ENCODE measurements at places on chromosomes 2 and 18. TPM values are rescaled to one million over a fixed set of nuclear protein-coding genes. Genes with fewer than 3 reads are reported as not detected.

Gene ORC4
- total RNA-seq = 42.3 TPM

Gene CMPK2
- 2.6 TPM for total RNA-seq

Gene CPLX4
- not detected for total RNA-seq

Gene CXCR4
- 3.6 TPM for total RNA-seq

Gene LIMS2
- total RNA-seq = 6.6 TPM

Gene CYP27C1
- total RNA-seq = 0.19 TPM

Gene SLC4A3
- 0.72 TPM for total RNA-seq

Gene GAD1
- total RNA-seq = not detected

Gene CASP8
- 25.5 TPM for total RNA-seq

Gene DNAH7
- total RNA-seq = 0.91 TPM

Gene REEP1
- total RNA-seq = 1.8 TPM

Gene RBKS
- 8.9 TPM for total RNA-seq

GRCh38 chr2:114699423-114699944, 257.0 kb downstream of the DPP10 start:
- no peak overlapping the region for H3K27ac ChIP-seq
- H3K4me3 ChIP-seq = no peak overlapping the region
- no peaks in the 10 kb centered on the region for H3K27me3 ChIP-seq
- no peak for DNase-seq

- no peaks in the 10 kb centered on the region for H3K27me3 ChIP-seq
- no peak for DNase-seq
- H3K27ac ChIP-seq = no peak overlapping the region
- H3K4me1 ChIP-seq = no peaks in the 10 kb centered on the region
These were observed 47.4 kb downstream of the RHOB start for GRCh38 chr2:20494241-20494640.

DNA sequence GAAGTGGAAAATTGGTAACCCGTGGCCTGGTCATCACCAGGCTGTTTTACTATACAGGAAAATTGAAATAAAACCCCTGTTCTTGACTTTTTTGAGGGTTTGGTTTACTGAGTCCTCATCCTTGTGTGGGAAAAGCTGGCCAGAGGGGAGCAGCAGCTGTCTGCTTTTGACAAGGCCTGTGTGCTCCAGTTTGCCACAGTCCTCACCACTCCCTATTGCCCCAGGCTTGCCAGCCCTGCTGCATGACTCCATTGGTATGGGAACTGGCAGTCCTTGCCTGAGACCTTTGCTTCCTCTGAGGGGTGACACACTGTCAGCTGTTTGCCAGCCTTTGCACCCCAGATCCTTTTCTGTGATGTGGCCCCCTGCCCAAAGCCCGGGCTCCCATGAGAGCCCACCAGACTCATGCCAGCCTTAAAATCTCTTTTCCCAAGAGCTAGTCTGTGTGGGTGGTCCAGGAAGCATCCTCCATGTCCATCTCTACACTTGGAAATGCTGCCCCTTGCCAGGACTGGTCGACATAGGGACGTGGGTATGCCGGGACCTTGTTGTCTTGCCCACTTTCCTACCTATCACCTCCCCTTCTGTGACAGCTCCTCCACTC, 39.0 kb downstream of the GLI2 start:
- no peaks in the 10 kb centered on the region for H3K4me1 ChIP-seq
- H3K27me3 ChIP-seq = no peaks in the 10 kb centered on the region
- DNase-seq = no peak
- H3K27ac ChIP-seq = no peak overlapping the region
- H3K36me3 ChIP-seq = no peaks in the 10 kb centered on the region

GRCh38 chr2:42547446-42548295, 20.8 kb upstream of the MTA3 start:
- no peaks in the 10 kb centered on the region for H3K36me3 ChIP-seq
- no peak overlapping the region for H3K27ac ChIP-seq
- no peaks in the 10 kb centered on the region for H3K4me1 ChIP-seq

DNA sequence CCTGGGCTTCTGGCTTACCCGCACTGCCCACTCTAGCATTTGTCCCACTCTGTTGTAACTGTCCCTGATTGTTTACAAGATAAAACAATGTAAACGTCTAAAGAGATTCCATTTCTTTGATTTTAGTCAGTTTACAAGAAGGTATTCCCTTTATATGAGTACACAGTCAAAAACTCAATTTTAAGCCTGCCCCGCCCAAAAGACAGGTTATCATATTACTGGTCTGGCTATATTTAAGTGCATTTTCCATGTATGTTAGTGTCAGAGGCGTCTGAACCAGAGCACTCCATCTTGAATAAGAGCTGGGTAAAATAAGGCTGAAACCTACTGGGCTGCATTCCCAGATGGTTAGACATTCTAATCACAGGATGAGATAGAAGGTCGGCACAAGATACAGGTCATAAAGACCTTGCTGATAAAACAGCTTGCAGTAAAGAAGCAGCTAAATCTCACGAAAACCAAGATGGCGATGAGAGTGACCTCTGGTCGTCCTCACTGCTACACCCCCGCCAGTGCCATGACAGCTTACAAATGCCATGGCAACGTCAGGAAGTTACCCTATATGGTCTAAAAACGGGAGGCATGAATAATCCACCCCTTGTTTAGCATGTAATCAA, 15.0 kb downstream of the GPR45 start:
- no peaks in the 10 kb centered on the region for H3K36me3 ChIP-seq
- no peak overlapping the region for H3K27ac ChIP-seq
- H3K27me3 ChIP-seq = no peaks in the 10 kb centered on the region
- H3K4me1 ChIP-seq = no peaks in the 10 kb centered on the region

DNA sequence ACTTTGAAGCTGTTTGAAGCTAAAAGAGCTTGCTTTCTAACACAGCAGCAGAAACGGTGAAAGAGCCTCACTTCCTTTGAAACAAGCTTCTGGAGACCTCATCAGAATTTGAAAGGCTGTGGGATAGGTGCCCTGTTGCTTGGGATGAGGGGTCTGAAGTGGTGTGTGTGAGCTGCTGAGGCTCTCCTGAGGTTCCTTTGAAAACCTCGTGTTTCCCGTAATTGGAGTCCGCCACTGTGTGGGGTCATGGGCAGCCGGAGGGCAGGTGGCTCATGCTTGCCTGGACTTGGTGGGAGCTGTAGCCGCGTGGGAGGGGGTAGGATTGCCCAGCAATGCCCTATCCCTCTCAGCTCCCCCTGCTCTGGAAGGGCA, 34.4 kb downstream of the CABLES1 start:
- no peak for DNase-seq
- H3K27ac ChIP-seq = no peak overlapping the region
- no peaks in the 10 kb centered on the region for H3K27me3 ChIP-seq

DNA sequence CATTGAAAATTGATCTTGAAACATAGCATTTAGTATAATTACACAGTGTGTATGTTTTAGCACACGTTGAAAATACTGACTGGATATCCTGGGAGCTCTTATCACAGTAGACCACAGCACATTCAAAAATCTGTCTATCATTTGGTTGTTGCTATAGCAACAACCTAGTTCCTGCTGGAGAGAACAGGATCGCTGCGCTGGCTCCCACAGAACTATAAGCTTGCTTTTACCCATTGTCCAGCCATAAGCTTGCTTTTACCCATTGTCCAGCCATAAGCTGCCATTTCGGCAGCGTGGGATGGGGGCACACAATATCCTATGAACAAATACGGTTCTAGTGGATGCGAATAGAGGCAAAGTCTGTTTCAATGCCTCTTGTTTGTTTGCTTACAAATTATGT, 70.4 kb upstream of the ST6GAL2 start:
- H3K4me1 ChIP-seq = no peaks in the 10 kb centered on the region
- no peak for DNase-seq
- no peak overlapping the region for H3K27ac ChIP-seq
- no peak overlapping the region for H3K4me3 ChIP-seq
- H3K27me3 ChIP-seq = no peaks in the 10 kb centered on the region
- no peaks in the 10 kb centered on the region for H3K36me3 ChIP-seq

DNA sequence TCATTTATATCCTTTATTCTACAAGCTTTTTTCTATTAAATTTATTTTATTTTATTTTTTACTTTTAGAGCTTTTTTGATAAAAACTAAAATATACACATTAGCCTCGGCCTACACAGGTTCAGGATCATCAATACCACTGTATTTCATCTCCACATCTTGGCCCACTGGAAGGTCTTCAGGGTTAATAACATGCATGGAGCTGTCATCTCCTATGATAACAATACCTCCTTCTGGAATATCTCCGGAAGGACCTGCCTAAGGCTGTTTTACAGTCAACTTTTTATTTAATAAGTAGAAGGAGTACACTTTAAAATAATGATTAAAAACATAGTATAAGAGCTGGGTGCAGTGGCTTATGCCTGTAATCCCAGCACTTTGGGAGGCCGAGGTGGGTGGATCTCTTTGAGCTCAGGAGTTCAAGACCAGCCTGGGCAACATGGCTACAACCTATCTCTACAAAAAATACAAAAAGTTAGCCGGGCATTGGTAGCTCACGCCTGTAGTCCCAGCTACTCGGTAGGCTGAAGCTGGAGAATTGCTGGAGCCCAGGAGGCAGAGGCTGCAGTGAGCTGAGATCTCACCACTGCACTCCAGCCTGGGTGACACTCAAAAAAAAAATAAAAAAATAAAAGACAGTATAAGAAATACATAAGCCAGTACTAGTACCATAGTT, 15.7 kb upstream of the DGUOK start:
- H3K4me3 ChIP-seq = no peak overlapping the region
- DNase-seq = no peak
- H3K4me1 ChIP-seq = no peaks in the 10 kb centered on the region
- H3K27me3 ChIP-seq = no peaks in the 10 kb centered on the region
- no peaks in the 10 kb centered on the region for H3K36me3 ChIP-seq
